ENCODE measurements at places on chromosomes 5 and 9.

DNA sequence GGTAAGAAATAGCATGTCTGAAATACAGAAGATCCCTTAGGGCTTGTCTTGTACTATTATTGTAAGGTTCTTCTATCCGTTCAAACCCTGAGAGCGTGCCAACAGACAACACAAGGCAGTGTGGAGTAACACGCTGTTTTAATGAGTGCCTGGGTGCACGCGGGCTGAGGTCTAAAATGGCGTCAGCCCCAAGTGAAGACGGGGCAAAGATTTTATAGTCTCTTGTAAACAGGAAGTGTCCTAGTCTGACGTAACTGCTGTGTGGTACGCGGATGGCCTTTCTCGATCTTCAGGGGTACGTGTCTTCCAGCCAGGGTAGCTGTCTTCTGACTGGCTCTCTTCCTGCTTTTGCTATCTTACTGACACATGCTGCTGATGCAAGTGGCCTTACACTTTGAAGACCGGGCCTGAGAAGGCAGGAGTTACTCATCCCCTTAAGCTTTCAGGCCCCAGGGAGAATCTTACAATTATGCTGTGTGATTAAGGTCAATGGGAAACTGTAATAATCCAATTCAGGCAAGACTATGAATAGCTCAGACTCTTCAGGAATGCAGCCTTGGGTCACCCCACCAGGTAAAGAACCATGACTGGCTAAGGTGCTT is 1812.0 kb upstream of the CDH9 start:
- DNase-seq, result no peak

- DNase-seq, result peak; percentile 47
Measured at GRCh38 chr5:93406971-93407401, 174.0 kb downstream of the NR2F1-AS1 start.

GRCh38 chr5:110362261-110362660 is 364.2 kb downstream of the TMEM232 start:
- no peak for DNase-seq

DNA sequence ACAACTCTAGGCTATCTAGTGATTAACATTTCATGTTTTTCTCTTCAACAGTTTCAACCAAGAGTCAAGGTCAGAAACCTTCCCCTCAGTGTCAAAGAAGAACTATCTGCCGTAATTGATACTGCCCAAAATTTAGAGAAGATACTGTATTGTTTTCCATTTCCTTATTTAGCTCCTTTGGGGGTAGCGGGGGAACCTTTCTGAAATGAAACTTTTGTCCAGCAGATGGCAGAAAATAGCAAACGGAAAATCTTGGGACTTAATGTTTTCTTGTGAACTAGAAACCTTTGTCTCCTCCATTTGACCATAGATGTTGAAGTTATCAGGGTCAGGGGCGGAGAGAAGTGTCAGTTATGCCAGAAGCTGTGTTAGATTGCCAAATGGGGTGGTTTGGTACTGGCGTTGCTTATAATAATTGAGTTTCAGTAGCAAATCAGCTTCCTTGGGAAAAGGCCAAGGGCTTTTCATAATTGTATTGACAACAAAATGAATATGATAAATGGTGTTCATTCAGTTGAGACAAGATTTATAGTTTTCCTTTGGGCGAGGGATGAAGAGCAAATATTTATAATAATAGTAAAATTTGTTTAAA is 101.7 kb upstream of the TLX3 start:
- peak; percentile 54 for DNase-seq

GRCh38 chr5:145903867-145904266 is 31.1 kb upstream of the GRXCR2 start:
- DNase-seq, result no peak

DNA sequence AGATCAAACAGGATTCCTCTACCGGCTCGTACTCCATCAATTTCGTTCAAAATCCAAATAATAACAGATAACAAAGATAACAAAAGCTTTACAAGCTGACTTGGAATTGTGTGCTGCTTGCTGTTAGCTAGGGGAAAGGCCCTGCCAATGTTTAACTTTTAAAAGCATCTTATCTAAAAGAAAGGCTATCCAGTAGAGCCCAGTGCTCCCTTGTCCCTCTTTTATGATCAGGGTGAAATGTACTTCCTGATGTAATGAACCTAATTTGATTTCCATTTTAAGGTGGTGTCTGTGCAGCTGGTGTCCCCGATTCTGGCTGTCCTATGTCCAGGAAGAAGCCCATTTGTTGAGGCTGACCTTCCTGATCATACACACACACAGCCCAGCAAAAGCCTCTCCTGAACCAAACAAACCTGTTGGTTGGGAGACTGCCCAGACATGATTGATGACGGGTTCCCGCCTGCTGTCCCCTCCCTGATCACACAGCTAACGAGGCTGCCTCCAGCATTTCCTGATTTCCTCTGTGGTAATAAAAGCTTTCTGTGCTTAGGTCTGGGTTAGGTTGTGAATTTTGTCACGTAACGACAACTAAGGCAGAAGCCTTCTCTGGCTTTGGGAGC is 54.1 kb downstream of the PWWP2A start:
- no peak for DNase-seq

DNA sequence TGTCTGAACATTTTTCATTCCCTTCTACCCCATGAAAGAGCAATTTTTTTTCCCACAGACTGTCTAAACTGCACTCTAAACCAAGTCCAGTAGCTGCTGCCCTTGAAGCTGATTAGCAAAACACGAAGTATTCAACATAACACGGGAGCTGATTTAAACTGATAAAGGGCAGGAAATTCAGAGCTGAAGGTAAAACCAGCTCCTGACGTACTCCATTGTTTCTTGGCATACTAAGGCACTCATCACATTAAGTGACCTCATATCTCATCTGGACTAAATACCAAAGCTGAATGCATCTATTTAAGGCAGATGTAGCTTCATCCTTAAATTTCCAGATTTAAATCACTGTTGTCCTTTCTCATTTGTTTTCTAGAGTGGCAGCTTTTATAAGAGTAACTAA is 12.0 kb downstream of the GDF9 start:
- DNase-seq, result no peak

DNA sequence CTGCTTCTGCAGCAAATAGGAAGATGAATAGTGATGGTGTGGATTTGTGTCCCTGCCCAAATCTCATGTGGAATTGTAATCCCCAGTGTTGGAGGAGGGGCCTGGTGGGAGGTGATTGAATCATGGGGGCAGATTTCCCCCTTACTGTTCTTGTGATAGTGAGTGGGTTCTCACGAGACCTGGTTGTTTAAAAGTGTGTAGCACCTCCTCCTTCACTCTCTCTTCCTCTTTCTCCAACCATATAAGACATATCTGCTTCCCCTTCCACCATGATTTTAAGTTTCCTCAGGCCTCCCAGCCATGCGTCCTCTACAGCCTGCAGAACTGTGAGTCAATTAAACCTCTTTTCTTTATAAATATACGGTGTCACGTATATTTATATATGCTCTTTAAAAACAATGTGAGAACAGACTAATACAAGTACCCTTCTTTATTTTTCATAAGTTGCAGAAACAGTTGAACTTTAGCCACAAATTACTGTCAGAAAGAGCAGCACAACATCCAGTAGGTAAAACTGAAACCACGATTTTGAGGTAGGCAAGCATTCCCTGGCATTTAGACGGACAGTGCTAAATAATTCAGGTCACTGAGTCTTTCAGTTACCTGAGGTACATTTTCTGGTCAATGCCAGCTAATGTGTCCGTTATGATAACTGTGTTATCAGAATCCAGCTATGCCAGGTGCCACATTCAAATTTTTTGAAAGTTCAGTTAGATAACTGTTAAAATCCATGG is 79.3 kb upstream of the SPEF2 start:
- no peak for DNase-seq

DNA sequence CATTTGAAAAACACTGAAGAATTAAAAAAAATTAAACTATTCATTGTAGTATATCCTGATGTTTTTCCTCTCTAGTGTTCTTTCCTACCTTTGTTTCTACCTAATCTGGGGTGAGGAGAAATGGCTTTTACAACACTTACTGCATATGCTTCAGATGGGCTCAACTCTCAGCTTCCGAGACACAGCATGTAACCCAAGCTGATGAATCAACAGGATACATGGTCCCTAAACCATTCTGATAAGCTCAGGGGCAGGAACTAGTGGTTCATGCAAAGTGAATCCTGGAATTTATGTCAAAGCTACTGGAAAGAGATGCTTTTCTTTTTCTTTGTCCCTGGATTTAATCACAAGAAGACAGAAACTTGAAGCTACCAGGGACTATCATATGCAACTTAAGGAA is 672.5 kb upstream of the RORB start:
- no peak for DNase-seq

DNA sequence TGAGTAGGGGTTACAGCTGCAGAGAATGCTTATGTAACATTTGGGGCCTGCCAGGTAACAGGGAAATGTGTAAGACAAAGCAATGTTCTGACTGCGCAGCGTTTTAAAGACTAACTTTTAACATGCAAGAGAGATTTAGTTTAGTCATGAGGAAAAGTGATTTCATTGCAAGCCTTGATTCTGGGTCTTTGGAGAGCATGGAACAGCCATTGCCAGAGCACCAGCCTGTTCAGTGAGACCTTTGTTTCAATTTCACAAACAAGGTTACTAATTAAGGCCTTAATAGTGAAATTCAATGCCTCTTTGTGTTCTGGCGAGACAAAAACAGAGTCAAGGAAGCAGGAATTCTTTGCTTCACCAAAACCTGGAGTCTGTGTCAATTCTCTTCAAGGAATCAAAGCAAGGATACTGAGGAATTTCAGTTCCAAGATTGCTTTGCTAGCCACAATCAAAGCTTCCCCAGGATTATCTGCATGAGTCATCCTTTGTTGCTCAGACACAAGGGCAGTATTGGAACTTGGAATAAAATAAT is 14.4 kb downstream of the CKMT2 start:
- DNase-seq, result no peak

DNA sequence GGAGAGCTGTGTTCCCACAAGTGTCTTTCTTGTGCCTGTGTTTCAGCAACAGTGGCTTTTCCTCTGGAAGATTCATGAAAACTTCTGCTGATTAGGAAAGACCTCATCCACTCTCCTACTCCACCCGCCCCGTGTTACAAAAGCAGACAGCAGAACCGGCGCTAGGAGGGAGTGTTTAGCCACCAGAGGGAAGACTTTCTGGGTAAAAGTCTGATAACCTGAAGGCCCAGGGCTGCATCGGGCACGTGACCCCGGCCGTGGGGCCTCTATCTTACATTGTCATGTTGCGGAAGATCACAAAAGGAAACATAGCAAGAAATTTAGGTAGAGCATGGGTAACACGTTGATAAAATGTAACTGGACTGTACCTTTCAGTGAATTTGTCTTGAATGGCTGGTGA is 32.0 kb upstream of the DMRT2 start:
- peak; percentile 22 for DNase-seq

- no peak for DNase-seq
Measured at GRCh38 chr9:115109486-115109885, 8.5 kb downstream of the TNC start.

Measured in HAP-1 (cell line).